Activated T-helper 1 cell treated with Interleukin-2 at 50 U/mL for 16 hours (primary cell): ENCODE measurements at places on chromosomes 12 and 14.

DNA sequence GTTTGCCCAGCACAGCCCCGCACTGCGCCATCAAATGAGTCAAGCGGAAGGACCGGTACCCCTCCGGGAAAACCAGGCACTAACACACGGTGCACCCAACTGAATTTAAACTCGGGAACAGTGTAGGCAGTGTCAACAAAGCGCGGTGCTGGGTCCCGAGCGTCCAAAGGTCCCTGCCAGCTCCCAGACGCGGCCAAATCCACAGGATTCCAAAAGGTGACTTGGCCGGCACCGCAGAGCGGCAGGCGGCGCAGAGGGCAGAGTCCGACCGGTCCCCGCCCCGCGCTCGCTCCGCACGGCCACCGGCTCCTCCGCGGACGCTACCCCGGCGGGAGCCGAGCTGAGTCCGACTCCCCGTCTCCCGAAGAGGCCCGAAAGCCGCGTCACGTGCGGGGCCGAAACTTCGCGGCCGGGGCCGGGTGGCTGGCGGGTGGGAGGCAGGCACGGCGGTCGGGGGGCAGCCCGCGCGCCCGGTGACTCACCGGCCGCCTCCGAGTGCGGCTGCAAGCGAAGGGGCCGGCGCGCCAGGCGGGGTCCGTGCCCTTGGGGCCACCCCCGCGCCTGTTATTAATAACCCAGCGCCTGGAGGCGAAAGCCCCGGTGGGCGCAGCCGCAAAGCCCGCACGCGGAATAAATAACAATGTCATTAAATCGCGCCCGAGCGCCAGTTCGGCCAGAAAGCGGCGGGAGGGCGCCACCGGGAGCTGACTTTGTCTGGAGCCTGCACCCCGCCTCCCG, 863 bp downstream of the DENND5B start:
- no peak for DNase-seq

DNA sequence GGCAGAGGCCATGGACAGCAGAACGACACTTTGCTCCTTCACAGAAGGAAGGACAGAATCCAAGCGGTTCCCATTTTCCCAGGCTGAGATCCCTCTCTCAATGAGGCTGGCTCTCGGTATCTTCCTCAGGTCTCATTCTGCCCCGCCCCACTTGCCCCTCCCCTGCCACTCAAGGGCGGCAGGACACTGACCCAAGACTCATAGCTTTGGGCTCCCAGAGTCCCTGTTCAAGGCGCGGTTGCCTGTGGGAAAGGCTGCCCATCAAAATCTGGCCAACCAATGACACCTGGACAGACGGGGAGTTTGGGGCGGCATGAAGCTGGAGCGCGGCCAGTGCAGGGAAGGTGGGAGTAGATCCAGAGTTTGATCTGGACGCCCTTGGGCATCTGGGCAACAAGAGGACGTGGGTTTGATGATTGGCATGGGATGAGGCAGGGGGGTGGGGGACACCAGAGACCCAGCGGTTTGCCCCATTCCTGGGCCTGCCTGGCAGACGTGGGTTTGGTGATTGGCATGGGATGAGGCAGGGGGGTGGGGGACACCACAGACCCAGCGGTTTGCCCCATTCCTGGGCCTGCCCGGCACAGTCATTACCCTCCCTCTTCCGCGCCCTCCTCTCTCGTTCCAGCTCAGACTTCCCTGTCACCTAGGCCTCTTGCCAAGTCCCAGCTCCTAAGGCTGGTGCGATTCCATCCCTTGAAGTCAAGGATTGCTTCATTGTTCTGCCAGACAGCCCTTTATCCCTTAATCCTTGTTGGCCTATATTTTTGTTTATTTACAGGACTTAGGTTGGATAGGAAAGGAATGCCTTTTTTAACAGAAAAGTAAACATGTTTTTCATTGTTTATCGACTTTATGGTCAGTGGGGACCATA, 92.1 kb downstream of the NINJ2 start:
- no peak for DNase-seq

- no peak for DNase-seq
Observed at GRCh38 chr14:90460136-90460535, 63.3 kb downstream of the CALM1 start.

- no peak for DNase-seq
Observed at GRCh38 chr12:68560851-68561422, 49.8 kb upstream of the RAP1B start.

- no peak for DNase-seq
Observed at GRCh38 chr12:132872073-132872855, 15.1 kb downstream of the CHFR start.

- DNase-seq: no peak
Observed at GRCh38 chr14:75702616-75703261, 41.7 kb downstream of the TTLL5 start.

DNA sequence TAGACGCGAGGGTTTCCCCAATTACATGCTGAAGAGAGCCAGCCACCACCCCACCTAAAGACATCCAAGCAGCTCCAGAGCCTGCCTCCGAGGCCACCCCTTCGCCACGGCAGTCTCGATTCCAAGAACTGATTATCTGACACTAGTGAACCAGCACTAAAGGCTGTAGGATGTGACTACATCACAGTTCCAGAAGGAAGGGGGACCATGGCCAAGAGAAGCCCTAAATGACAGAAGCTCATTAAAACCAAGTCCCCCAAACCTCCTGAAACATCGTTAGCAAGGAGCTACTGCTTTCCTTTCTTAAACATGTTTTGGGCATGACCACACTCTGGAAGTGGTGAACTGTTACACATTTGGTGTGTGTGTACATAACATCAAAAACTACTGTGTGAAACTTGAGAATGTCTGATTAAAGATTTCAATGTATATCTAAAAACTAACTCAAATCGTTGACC, 88.2 kb downstream of the DUSP16 start:
- DNase-seq: no peak

GRCh38 chr12:115212356-115212755, 528.4 kb upstream of the TBX3 start:
- DNase-seq: no peak

- DNase-seq: no peak
Observed at GRCh38 chr12:97800561-97800960, 338.0 kb downstream of the RMST start.

GRCh38 chr12:3168223-3169221, 91.3 kb downstream of the TSPAN9 start:
- DNase-seq: no peak

DNA sequence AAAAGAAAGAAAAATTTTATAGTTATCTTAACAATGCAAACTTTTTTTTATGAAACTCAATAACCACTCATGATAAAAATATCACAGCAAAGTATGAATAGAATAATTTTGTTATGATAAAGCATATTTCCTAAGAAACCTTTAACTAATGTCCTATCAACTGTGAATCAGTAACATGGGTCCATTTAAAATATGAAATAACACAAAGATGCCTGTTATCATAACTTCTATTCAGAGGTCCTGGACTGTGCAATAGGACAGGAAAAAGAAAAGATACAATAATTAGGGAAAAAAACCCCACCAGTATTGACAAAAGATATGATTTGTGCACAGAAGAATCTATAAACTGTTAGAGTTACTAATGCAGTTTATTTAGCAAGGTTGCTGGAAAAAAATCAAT, 245.4 kb downstream of the FOXN3 start:
- DNase-seq: no peak

GRCh38 chr12:104467346-104467837, 10.6 kb downstream of the CHST11 start:
- DNase-seq: no peak

- DNase-seq: no peak
Observed at GRCh38 chr14:53124786-53125185, 28.3 kb downstream of the DDHD1 start.

DNA sequence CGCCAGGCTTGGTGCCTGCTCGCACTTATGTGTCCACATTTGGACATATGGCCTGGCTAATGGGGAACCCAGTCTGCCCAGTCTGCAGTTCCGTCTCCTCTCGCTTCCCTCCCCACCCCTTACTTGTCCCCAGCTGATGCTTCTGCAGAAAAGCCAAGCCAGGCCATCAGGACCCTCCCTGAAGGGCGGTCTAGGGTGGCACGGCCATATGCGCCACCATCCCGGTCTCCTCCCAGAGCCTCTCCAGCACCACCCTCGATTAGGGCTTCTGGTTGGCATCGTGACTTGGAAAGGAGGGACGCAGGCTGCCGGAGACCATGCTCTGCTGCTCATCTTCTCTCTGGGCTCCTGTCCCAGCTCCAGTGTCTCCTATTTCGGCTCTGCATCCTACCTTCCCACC, 54.6 kb downstream of the CALM1 start:
- DNase-seq: no peak

- no peak for DNase-seq
Observed at GRCh38 chr14:100546051-100546443, 41.2 kb downstream of the BEGAIN start.

GRCh38 chr14:34722723-34723545, 8.5 kb upstream of the CFL2 start:
- no peak for DNase-seq

- no peak for DNase-seq
Observed at GRCh38 chr14:96949594-96949993, 152.4 kb downstream of the VRK1 start.

DNA sequence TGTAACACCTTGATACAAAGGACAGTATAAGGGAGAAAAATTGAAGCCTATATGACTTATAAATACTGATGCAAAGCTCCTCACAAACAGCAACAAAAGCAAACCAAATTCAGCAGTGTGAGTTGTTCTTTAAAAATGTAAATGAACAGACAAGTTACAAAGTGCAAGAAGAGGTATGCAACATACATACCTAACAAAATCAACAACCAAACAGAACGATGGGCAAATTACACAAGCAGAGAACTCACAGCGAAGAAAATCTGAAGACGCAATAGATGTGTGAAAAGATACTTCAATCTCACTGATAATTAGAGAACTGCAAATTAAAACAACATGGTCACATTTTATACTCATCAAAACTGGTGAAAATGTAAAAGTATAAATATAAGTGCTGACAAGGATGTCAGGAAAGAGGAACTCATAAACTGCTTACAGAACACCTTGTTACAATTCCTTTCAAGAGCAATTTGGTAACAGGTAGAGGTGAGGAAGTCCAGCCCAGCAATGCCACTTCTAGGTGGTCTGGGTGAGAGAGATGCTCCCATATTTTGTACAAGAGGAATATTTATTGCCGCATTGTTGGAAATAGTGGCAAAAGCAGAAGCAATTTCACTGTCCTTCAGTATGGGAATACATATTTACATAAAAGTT, 47.3 kb downstream of the CORO1C start:
- DNase-seq: no peak

GRCh38 chr12:39902821-39903220, 203.1 kb downstream of the SLC2A13 start:
- DNase-seq: no peak

DNA sequence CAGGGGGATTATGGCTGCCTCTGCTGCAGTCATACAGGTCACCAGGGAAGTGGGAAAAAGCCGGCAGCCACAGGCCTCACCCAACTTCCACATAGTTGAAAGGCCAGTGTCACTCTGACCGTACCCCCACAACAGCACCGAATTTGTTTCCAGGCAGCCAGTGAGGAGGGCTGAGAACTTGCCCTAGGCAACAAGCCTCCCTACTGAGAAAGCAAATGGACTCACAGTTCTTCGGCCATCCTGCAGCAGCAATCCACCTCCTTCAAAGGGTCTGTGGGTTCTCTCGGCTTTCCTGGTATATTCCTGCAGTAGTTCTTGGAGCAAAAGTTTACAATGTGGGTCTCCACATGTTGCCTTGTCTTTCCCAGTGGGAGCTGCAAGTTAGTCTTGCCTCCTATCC, 251.3 kb downstream of the ETNK1 start:
- no peak for DNase-seq

DNA sequence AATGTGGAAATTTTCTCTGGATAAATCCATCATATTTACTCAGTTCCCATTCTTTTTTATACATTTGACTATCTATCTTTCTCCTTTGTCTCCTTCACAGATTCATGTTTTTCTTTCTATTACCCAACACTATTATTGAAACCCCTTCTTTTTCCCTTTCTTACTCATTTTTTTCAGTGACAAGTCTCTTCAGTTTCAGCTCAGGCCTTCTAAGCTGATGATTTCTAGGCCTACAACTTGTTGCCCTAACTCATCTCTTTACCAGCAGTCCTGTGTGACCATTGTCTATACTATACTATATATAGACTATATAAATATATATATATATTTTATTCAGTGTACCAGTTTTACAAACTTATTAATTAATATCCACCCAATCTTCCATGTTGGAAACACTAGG, 31.8 kb downstream of the SLC16A7 start:
- DNase-seq: no peak

- DNase-seq: no peak
Observed at GRCh38 chr12:96093543-96094196, 58.3 kb upstream of the LTA4H start.

GRCh38 chr12:38919191-38919590, 13.8 kb upstream of the CPNE8 start:
- no peak for DNase-seq

- DNase-seq: no peak
Observed at GRCh38 chr12:41356181-41356580, 168.1 kb downstream of the PDZRN4 start.

DNA sequence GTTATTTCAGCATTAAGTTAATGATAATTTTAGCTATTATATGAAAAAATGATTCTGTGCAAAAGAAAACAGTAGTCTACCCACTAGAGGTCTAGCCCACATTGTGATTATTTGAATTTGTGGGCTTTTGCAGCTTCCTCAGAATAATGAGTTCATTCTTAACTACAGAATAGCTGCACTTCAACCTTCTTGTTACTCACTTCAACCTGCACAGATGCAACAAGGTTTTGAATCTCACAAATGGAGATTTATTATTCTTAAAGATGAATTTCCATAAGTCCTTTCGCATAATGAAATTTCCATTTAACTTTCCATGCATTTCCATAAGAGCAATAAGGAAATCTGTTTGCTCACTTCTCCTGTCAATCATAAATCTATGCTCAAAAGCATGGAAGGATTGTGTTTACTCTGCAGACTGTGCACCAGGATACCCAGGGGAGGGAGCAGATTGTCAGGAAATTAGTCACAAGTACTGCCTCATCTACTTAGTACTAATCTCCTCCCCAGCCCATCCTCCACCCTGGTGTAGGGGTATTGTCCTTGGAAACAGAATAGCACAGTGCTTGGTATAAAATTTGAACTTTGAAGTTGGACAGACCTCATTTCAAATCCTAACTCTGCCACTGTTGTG, 24.1 kb downstream of the PTGER2 start:
- no peak for DNase-seq

GRCh38 chr12:31479516-31480210, 111.3 kb downstream of the DENND5B start:
- no peak for DNase-seq

- no peak for DNase-seq
Observed at GRCh38 chr12:31217356-31218130, 108.4 kb downstream of the SINHCAF start.

- no peak for DNase-seq
Observed at GRCh38 chr12:31035967-31036665, 37.5 kb upstream of the DDX11 start.

DNA sequence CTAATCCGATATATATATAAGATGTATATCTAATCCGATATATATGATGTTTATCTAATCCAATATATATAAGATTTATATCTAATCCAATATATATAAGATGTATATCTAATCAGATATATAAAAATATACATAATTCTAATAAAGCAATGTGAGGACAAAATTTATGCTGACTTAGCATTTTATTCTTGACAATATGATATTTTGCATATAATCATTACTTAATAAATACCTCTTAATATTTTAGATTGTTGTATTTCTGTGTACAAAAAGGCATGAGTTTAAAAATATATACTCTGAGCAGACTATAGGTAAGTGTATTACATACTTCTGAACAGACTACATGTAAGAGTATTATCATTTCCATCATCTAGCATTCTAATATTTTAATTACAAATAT, 18.9 kb downstream of the GLIPR1L2 start:
- DNase-seq: no peak

- no peak for DNase-seq
Observed at GRCh38 chr14:75134644-75135043, 7.8 kb upstream of the NEK9 start.

GRCh38 chr14:101743701-101744100, 17.8 kb upstream of the PPP2R5C start:
- DNase-seq: no peak
